Ureter (tissue), 1 donor: ENCODE measurements at places on chromosomes 1 and 21. TPM values are rescaled to one million over a fixed set of nuclear protein-coding genes. Genes with fewer than 3 reads are reported as not detected.
A peak's percentile ranks its signal among the peaks of the same experiment; 100 is the strongest.

DNA sequence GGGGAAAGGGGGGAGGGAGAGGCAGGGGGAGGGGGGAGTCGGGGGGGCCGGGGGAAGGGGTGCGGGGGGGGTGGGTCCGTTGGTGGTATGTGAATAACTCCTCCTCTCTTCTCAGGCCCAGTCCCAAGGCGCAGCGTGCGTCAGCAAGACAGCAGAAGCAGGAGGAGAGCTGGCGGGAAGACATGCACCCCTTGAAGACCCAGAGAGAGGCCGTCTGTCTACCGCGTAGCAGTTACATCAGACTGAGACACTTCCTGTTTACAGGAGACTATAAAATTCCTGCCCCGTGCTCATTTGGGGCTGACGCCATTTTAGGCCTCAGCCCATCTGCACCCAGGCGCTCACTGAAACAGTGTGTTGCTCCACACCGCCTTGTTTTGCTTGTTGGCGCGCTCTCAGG is 55.3 kb downstream of the SETD4 start:
- DNase-seq = no peak

- no peak for DNase-seq
Observed at GRCh38 chr1:115832651-115833050, 8.3 kb downstream of the NHLH2 start.

GRCh38 chr1:47388891-47389238 is 27.2 kb upstream of the FOXE3 start:
- peak; percentile 61 for DNase-seq

DNA sequence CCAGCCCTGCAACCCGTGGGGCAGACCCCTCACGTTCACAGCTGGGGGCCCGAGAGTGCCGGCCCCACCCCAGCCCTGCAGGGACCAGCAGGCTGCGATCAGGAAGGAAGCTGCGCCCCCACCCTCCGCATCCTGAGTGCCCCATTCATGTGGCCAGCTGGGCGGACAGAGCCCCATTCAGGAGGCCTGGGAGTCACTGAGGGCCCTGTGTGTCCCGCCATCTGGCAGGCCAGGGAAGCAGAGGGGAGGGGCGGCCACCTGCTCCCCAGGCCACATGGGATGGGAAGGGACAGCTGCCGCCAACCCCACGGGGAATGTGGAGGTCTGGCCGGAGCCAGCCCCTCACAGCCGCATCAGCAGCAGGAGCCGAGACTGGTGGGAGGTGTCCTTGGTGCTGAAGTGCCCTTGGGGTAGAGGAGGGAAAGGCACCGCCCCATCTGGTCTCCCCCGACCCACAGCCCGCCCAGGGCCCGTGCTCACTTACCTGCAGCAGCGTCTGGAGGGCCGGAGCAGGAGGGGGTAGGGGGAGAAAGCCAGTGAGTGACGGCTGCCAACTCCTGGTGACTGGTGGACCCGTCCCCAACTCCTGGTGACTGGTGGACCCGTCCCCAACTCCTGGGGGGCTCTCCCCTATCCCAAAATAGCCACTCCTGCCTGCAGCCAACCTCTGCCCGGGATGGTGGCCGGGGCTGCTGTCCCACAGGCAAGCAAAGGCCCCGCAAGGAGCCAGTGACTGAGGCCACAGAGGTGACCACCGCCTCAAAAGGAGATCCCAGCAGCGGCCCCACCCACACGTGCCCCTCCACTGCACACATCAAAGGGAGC is 8.7 kb downstream of the ACAP3 start:
- no peak for DNase-seq

USH2A gene
- total RNA-seq = 0.23 TPM

OR2L13 gene
- not detected for total RNA-seq

PTPN14 gene
- total RNA-seq = 88.5 TPM
